ENCODE measurements at places on chromosomes 2 and 18.

DNA sequence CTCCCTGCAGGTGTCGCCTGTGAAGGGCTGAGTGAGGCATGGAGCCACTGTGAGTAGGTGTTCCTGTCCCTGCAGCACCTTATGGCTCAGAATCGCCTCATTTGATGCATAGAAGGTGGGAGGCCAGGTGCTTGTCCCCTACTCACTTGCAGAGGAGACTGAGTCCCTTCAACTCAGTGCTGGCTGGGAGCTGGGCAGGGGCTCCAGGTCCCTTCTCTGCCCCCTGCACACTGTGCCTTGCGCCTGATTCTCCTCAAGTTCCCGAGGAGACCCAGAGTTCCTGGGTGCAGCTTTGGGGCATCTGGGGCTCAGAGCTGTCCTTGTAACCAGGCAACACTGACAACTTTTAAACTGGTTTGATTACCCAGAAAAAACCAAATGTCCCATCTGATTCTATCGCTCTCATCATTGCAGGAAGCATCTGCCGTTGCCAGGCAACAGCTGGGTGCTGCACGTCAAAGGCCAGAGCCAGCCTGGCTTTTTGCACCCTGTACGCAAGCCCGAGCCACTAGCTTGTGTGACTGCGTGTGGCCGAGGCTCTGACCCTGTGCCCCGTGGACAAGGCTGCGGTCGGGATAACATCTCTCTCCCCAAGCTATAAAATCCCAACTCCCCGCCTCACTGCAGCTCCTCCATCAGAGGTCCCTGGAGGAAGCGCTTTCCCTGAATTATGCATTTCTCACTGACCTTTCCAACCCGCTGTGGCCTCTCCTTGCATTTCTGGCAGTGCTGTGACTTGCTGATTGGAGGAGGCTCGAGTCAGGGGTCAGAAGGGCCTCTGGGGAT lies 130.8 kb upstream of the HDAC4 start:
- no peak for DNase-seq

DNA sequence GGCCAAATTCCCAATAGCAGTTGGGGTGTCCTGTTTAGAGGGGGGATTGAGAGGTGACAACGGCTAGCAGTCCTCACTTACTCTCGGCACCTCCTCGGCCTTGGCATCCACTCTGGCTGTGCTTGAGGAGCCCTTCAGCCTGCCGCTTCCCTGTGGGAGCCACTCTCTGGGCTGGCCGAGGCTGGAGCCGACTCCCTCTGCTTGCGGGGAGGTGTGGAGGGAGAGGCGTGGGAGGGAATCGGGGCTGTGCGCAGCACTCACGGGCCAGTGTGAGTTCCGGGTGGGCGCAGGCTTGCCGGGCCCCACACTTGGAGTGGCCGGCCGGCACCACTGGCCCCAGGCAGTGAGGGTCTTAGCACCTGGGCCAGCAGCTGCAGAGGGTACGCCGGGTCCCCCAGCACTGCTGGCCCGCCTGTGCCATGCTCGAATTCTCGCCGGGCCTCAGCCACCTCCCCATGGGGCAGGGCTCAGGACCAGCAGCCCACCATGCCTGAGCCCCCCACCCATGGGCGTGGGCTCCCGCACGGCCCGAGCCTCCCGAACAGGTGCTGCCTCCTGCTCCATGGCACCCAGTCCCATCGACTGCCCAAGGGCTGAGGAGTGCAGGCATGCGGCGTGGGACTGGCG lies 705.9 kb upstream of the ZNF804A start:
- no peak for DNase-seq

GRCh38 chr2:23350792-23351355 lies 34.1 kb upstream of the KLHL29 start:
- DNase-seq, result no peak

DNA sequence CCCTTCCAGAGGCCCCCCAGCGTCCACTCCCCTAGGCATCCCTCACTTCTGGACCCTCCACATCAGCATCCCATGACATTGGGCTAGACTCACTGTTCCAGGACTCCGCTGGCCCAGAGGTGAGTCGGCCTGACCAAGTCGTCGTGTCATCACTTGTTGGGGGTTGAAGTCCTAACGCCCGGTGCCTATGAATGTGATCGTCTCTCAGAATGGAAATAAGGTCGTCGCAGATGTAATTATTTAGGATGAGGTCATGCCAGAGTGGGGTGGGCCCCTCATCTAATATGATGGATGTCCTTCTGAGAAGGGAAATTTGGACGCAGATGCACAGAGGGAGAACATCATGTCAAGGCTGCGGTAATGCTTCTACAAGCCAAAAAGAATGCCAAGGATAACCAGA lies 142.7 kb downstream of the AGAP1 start:
- no peak for DNase-seq

GRCh38 chr18:77254711-77255405 lies 5.2 kb downstream of the GALR1 start:
- DNase-seq, result no peak

DNA sequence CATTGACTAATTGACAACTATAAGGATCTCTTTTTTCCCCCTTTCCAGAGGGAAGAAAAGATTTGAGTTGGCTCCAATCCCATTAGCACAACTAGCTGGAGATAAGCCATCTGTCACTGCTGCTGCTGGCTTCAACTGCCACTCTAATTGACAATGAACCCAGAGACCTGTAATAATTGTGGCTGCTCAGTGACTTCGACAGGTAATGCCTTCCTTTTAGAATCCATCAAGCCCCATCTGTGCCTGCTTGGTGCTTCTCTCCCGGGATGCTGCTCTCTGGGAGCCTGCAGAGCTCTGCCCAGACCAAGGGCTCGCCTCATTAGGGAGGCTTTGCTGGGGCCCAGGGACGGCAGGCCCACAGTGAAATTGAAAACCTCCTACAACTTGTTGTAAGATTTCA lies 376.7 kb upstream of the SOX11 start:
- no peak for DNase-seq

GRCh38 chr2:2688254-2688653 lies 357.2 kb upstream of the MYT1L start:
- DNase-seq, result no peak

- no peak for DNase-seq
Measured at GRCh38 chr18:54742659-54743604, 85.3 kb upstream of the RAB27B start.

GRCh38 chr2:1987379-1987778 lies 243.1 kb upstream of the PXDN start:
- no peak for DNase-seq

GRCh38 chr2:25483607-25484266 lies 142.0 kb upstream of the DNMT3A start:
- DNase-seq, result no peak

DNA sequence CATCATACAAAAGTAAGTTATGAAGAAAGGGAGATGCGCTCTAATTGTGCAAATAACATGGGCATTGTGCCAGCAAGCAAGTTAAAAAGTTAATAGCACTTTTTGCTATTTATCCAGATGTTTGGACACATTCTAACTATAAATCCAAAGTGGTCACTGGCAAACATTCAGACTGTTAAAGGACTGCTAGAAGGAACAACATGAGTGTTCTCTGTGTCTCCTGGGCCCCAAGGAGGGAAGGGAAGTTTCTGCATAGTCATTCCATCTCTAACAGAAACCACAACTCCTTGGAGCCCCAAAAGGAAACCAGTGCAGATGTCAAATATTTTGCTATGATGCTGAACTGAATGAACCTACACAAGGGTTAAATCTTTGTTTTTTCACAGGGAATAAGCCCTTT lies 213.3 kb upstream of the HNRNPA3 start:
- no peak for DNase-seq

GRCh38 chr2:128036748-128037607 lies 9.1 kb upstream of the SAP130 start:
- DNase-seq, result no peak

DNA sequence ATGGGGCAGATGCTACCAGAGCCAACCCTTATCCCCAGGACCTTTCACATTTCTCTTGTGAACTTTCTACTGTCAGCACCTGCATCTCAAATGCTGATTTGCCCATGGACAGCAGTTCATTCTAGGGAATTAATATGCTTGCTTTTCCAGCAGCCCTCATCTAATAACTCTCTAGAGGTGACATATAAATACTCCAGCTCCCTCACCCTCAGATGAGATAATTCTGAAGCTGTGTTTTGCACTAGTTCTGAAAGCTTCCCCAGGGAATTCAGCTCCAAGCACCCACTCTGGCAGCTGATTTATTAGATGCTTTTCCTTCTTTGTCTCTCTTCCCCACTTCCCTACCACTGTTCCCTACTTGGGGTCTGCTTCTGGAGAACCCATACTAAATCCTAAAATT lies 62.1 kb downstream of the PLCL1 start:
- no peak for DNase-seq

GRCh38 chr2:102449370-102449974 lies 23.6 kb upstream of the SLC9A4 start:
- peak; percentile 31 for DNase-seq

- DNase-seq, result no peak
Measured at GRCh38 chr2:119638685-119639554, 40.1 kb upstream of the TMEM177 start.

DNA sequence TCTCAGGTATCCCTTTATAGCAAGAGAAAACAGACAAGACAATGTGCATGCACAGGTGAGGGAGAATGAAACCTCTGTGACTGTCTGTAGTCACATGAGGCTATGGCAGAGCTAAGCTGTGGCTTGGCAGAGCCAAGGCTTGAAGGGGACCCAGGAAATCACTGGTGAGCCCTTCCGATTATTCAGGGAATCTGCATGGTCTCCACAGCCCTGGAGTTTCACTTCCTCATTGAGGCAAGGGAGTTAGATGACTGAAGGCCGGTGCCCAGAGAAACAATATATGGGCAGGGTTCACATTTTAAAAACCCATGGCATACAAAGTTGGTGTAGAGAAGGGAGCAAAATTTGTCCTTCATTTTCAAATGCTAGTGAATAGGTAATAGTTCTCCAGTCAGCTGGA lies 144.4 kb upstream of the REV1 start:
- DNase-seq, result no peak

GRCh38 chr18:35782926-35783325 lies 189.6 kb upstream of the RMP24 start:
- no peak for DNase-seq

GRCh38 chr2:45011121-45011520 lies 1.9 kb upstream of the SIX2 start:
- DNase-seq, result no peak

- DNase-seq, result no peak
Measured at GRCh38 chr18:70822117-70822516, 533.3 kb downstream of the SOCS6 start.

DNA sequence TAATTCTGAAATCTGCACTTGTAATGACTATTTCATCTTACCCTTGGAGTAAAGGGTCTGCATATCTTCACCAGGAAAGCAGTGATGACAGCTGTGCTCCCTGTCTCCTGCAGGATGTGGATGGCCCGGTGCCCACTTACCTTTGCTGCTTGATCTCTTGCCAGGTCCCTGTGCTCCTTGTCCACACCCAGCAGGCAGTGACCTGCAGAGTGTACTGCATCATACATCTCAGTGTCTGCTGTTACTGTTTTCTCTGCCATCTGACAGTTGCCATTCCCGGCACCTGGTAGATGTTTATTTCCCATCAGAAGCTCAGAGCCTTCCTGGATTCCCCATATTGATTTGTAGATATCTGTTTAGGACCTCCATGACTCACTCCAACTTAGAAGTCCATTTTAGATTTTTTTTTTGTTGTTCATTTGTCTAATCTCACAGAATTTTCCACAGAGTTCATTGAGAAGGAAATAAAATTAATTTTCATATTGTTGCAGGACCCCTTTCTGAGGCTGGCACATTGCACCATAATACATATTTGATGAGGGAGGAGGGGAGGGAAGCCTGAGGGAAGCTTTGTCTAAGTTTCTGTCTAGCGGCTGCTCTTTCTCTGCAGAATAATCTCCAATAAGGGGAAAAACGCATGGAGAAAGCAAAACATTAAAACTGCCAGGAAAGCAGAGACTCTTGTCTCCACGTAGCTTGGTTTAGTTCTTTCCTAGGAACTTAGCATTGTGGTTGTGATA lies 697.5 kb upstream of the RAB6C start:
- DNase-seq, result no peak

DNA sequence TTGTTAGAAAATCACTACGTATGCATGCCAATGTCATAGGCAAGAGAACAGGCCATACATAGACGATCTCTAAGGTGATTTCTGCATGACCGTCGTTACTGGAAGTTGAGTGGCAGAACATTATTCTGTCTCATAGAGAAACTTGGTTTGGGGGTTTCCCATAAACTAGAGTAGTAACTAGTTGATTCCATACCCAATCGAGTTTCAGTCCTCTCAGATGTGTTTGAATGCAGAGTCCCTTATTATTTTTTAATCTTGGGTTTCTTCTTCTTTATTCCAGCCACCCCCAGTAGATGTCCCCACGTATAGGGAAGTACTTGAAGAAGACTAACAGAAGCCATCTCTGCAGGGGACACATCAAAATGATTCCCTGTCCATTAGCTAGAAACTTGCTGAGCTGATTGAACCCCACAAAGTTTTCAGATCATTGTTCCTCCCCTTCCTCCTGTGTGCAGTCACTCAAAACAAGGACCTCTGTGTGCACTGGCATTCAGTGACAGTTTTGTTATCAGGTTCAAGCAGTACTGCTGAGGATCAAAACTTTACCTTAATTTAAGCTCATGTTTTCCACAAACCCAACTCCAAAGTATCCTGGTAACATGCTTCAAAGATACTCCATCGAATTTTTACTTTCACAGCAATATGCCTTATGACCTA lies 68.4 kb upstream of the CDCA7 start:
- no peak for DNase-seq

DNA sequence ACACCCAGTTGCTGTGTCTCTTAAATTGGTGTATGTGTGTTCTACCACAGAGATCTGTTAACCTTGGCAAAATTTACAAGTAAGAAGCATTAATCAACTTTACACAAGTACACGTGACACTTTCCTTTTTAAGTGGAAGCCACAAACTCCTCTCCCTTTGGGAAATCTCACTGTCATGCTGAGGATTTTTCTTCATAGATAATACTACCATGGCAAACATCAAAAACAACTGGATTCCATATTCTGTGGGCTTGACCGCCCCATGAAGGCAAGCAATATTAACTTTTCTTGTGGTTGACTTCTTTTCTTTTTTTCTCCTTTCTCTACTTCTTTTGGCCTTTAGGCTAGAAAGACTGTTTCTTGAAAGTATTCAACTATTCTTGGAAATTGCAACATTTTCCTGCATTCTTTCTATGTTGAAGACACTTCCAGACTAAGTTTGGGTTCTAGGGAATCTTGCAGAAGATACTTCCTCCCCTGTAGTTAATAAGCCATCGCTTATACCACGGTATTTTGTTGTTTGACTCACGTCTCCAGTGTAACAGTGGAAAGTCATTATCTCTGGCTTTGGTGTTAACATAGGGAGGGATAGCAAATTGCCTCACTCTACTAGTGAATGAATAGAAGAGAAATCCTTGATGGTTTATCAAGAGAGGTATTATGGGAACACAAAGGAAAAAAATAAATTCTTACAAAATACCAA lies 79.5 kb downstream of the SLC8A1 start:
- no peak for DNase-seq

- no peak for DNase-seq
Measured at GRCh38 chr2:219614076-219614860, 13.2 kb upstream of the SLC4A3 start.

GRCh38 chr2:47043142-47043890 lies 111.8 kb downstream of the STPG4 start:
- no peak for DNase-seq

DNA sequence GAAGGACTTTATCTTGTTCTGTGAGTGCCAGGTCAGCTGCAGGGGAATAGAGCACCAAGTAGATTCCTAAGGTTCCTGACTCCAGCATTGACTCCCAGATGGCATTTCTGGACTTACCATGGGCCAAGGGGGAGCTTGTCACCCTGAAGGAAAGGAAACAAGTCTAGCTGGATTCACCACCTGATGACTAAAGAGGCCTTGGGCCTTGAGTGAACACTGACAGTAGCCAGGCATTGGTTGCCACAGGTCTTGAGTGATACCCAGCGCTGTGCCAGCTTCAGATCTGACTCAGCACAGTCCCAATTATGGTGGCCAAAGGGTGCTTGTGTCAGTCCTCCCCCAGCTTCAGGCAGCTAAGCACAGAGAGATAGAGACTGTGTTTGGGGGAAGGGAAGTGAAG lies 40.1 kb upstream of the CAPN13 start:
- DNase-seq, result no peak

Data from T-helper 2 cell (primary cell).